ENCODE measurements at places on chromosomes 13 and 19.

GRCh38 chr13:66886264-66886663 is 343.9 kb downstream of the PCDH9 start:
- no peak for DNase-seq

DNA sequence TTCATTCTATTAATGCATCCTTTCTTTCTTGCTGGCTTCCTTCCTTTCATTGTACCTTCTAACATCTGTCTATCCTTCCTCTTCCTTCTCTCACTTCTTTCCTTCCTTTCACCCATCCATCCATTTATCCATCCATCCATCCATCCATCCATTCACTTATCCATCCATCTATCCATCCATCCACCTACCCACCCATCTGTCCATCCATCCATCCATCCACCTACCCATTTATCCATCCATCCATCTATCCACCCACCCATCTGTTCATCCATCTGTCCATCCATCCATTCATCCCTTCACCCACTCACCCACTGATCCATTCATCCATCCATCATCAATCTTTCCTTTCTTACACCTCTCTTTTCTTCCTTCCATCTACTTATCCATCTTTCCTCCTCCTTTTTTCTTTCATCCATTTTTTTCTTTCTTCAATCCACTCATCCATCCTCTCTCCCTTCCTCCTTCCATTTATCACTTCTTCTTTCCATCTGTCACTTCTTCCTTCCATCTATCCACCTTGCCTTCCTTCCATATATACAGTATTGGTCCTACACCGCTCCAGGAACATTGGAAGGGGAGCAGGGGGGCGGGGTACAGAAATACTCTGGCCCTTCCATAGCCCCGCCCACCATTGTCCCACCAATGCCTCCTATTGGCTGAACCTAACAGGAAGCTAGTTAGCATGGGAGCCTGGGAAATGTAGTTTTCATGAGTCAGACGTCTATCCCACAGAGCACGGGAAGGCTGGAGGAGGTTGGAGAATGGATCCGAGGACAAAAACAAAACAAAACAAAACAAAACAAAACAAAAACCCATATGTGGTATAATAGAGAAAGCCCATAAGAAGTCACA is 45.9 kb downstream of the MBD3L1 start:
- no peak for DNase-seq

DNA sequence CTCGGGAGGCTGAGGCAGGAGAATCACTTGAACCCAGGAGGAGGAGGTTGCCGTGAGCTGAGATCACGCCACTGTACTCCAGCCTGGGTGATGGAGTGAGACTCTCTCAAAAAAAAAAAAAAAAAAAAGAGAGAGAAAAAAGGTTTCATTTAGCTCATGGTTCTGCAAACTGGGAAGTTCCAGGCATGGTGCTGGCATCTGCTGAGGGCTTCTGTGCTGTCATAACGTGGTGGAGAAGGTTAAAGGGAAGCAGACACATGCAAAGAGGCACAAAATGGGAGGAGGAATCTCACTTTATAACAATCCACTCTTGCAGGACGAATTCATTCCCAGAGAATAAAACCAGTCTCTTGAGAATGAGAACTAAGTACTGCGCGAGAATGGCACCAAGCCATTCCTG is 34.9 kb upstream of the SIAH3 start:
- DNase-seq = no peak

DNA sequence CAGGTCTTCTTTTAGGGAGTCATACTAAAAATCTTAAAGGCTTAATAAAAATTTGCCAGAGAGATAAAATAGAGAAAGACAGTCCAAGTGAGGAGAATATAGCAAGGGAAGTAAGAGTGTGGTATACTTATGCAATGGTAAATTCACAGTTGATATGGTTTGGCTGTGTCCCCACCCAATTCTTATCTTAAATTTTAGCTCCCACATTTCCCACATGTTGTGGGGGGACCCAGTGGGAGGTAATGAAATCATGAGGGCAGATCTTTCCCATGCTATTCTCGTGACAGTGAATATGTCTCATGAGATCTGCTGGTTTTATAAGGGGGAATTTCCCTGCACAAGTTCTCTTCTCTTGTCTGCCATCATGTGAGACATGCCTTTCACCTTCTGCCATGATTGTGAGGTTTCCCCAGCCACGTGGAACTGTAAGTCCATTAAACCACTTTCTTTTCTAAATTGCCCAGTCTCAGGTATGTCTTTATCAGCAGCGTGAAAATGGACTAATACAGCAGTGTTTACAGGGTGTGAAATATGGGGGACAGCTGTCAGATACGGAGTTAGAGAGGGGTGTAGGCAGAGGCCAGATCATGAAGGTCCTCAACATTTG is 115.4 kb downstream of the UGGT2 start:
- DNase-seq = no peak

- DNase-seq = no peak
Measured at GRCh38 chr19:42254850-42255765, at the start of gene ERF. ERF (minus strand) TSS chr19:42255128; CDS start chr19:42254999, 129 bp downstream.

GRCh38 chr19:8306235-8307054 is 1.7 kb downstream of the CD320 start:
- no peak for DNase-seq

GRCh38 chr19:5863030-5863665 is 7.2 kb downstream of the FUT5 start:
- DNase-seq = no peak

GRCh38 chr13:39263531-39263930 is 225.3 kb downstream of the NHLRC3 start:
- DNase-seq = no peak

- no peak for DNase-seq
Measured at GRCh38 chr19:8461376-8461775, 16.6 kb downstream of the HNRNPM start.

GRCh38 chr19:34243876-34244578 is 10.3 kb upstream of the GARRE1 start:
- no peak for DNase-seq

GRCh38 chr13:48731957-48732569 is 78.3 kb downstream of the CYSLTR2 start:
- no peak for DNase-seq

Data from epithelial cell of proximal tubule (primary cell).